ENCODE measurements at places on chromosomes 2 and 18.

DNA sequence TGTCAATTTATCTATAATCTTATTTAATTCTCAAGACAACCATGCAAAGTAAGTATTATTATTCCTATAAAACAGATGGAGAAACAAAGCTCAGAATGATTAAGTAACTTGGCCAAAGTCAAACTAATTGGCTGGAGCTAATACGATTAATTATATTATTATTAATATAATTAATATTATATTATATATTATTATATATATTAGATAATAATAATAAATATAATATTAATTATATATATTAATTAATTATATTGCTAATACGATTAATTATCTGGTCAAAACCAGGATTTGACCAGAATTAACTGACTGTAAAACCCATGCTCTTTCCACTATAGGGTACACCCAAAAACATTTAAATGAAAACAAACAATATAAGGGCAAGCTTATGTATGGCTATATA is 52.4 kb downstream of the FARSB start:
- no peak for DNase-seq

- DNase-seq = no peak
Measured at GRCh38 chr2:149033716-149034115, 4.8 kb upstream of the LYPD6B start.

DNA sequence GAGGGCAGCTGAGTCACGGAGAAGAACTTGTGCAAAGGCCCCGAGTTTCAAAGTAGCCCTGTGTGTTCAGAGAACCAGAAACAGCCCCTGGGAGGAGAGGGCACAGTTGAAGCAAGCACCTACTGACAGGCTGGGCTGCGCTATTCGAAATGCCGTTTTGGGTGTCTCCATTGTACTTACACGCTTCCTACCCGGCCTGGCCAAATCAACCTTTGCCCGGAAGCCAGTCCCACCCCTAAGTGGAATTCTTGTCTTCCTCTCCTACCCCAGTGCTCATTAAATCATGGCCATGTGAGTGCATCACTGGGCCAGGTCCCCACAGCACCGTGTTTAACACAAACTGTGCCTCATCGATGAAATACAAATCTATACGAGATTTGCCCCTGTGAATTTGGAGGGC is 6.0 kb downstream of the DIPK1C start:
- DNase-seq = no peak

GRCh38 chr18:26519114-26519513 is 29.2 kb downstream of the KCTD1 start:
- DNase-seq = no peak

GRCh38 chr18:45525301-45525700 is 90.0 kb upstream of the SLC14A2 start:
- DNase-seq = no peak

GRCh38 chr2:74573747-74574562 is 19.4 kb downstream of the DOK1 start:
- no peak for DNase-seq

DNA sequence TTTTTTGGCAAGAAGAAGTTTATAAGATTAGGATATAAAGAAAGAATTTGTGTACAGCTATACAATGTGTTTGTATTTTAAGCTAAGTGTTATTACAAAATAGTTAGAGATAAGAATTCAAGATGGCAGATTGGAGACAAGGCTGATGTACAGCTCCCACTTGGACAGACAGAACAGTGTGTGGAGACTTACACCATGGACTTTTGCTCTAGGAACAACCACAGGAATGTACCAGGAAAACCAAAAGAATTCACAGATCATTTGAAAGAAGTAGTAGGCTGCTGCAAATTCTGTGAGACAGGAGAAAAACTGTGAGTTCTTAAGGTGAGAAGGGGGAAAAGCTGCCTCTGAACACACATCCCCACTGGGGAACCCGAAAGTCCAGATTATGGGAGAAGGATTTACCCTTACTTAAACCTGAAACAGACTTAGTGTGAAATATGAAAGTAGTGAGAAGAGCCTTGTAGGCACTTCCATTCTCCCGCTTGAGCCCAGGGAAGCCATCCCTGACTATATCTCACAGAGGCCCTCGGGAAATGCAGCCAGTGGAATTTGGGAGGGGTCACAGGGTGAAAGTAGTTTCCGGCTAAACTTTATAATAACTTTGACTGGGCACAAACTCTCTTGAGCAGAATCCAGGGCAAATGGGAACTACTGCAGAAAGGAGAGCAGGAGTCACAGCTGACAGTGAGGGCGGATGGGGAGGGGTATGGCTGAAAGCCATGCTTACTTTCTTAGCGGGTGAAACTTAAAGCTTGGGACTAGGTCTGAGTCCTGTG is 11.6 kb upstream of the RPRD1A start:
- DNase-seq = no peak

DNA sequence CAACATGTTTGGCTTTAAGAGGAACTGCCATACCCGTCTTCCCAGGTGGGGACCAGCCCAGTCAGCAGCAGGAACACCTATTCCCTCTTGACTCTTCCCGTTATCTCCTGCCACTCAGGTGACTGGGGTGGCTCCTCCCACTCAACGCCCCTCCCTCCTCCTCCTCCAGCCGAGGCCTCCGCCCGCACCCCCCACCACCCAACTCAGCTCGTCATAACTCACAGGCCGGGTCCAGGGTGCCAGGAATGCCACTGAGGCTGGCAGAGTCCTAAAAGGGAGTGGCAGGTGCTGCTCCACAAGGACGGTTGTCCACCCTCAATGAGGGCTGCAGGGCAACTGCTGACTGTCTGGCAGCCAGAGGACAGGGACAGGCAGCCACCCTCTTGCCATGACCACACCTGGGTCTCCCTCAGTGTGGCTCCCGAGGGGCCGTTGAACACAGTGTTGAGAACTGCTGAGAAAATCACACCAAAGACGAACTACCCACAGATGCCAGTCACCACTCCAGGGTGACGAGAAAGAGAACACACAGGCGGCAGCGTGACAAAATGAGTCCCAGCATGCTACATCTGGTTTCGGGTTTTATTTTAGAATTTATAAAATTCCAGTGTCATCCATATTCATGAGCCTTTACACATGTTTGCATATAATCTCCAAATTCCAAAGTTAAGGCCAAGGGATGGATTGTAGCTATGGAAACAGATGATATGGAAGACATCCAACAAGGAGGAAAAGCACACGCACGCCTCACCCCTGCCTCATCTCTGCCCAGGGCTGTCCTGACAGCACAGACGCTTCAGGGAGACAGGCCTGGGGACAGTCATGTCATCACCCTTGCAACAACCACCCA is 38.5 kb downstream of the ANO7 start:
- DNase-seq = no peak

- no peak for DNase-seq
Measured at GRCh38 chr2:24362253-24362652, 1.9 kb upstream of the ITSN2 start.

- DNase-seq = no peak
Measured at GRCh38 chr2:21042958-21043743, 722 bp downstream of the APOB start.

DNA sequence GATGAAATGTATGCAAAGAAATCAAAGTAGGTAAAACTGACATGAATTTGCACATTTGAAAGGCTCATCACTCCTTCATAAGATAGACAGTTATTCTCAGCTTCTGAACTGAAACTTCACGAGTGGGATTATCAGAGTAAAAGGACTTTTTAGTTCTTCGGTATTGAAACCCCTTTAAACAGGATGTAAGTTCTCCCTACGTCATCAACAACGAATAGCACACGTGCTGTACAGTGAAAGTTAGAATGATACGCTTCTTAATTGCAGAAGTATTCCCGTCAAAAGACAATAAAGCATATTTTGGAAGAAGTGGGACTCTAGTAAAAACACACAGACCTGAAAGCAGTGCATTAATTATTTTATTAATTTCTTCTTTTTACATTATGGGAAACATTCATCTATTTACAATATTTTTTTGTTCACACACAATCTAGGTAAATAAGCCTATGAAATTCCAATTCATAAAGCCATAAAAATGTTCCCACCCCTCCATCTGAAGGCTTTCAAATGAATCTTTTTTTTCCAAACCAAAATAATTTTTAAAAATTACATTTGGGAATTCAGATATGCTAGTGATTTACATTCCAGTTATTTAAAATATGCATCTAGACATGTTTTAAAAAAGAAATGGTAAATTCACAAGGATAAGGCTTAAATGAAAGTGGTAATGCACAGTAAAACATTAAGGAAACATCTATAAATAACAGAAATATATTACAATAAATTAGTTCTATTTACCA is 45.9 kb downstream of the TGIF1 start:
- no peak for DNase-seq

- no peak for DNase-seq
Measured at GRCh38 chr2:136118819-136119716, 1.1 kb upstream of the CXCR4 start.

DNA sequence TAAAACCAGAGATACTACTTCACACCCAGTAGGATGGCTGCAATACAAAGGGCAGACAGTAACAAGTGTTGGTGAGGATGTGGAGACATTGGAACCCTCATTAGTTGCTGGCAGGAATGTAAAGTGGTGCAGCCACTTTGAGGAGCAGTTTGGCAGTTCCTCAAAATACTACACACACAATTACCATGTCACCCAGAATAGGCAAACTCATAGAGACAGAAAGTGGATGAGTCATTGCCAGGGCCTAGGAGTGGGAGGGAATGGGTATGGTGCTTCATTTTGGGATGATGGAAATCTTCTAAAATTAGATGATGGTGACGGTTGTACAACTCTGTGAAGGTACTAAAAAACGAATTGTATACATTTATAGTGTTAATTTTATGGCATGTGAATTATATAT is 54.8 kb downstream of the ATP9B start:
- no peak for DNase-seq

All from cerebellar nuclear complex (tissue), 1 donor.